ENCODE measurements at places on chromosomes 12 and 14. TPM values are rescaled to one million over a fixed set of nuclear protein-coding genes. Genes with fewer than 3 reads are reported as not detected.

The TC2N gene
- 1.0 TPM for total RNA-seq

The STAB2 gene
- total RNA-seq = not detected

The RILPL2 gene
- 4.4 TPM for total RNA-seq

The CLEC1A gene
- 21.0 TPM for total RNA-seq

The TAS2R43 gene
- not detected for total RNA-seq

The BDKRB2 gene
- 1.9 TPM for total RNA-seq

Data from mammary microvascular endothelial cell (primary cell).